Stimulated activated CD8-positive, alpha-beta memory T cell treated with anti-CD3 and anti-CD28 coated beads, Interleukin-7, amount 100 ng/mL, for 4 hours (primary cell): ENCODE measurements at places on chromosomes 6 and 20.
A peak's percentile ranks its signal among the peaks of the same experiment; 100 is the strongest.

GRCh38 chr20:32521780-32522525, 63.2 kb downstream of the NOL4L start:
- peak; percentile 48 for DNase-seq

DNA sequence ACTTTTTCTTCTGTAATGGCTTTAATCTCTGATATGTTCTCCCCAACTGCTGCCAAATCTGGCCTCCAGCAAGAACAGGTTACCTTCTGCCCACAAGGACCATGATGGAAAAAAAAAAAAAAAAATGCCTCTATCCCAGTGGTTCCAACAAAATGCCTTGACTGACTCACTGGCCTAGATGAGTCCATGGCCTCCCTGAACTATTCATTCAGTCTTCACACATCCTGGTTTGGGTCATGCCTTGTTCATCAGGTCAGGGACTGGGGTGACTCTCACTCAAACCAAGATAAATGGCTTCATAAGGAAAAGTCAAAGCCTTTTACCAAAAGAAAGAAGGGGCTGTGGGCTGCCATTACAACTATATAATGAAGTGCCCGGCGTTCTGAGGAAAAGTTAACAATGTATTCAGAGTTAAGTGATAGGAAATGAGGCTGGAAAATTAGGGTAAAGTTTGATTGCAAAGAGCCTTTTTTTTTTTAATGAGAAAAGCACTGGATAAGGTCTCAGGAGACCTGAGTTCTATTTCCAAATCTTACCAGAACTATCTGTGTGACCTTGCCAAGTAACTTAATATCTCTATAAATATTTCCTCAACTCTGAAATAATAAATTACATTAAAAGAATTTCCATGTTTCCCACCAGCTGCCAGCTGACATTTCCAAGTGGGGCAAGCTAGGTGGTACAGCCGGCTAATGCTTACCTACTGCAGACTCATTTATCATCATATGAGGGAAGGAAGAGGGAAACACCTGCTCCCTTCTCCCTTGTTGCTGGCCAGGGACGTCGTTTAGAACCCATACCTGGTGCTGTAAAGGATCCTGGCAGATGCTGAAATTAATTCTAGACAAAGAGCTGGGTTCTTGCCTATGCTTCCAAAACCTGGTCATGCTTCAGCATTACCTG, 380.0 kb upstream of the MARCKS start:
- DNase-seq = no peak

DNA sequence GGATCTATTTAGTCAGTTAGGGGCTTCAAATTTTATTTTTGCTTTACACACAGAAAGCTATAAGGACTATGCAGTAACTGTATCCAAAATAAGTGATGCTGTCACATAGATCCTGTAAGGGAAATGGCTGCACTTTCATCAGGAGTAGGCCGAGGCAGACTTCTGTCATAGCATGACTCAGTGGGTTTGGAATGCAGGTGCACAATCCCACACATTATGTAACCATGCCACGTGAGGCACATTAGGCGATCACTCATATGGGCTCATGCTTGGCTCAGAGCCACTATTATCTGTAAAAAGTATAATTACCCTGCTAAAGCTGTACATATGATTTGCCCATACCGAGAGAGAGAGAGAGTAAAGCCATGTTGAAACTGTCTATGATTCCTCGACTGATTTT, 1189.4 kb upstream of the EYS start:
- no peak for DNase-seq

DNA sequence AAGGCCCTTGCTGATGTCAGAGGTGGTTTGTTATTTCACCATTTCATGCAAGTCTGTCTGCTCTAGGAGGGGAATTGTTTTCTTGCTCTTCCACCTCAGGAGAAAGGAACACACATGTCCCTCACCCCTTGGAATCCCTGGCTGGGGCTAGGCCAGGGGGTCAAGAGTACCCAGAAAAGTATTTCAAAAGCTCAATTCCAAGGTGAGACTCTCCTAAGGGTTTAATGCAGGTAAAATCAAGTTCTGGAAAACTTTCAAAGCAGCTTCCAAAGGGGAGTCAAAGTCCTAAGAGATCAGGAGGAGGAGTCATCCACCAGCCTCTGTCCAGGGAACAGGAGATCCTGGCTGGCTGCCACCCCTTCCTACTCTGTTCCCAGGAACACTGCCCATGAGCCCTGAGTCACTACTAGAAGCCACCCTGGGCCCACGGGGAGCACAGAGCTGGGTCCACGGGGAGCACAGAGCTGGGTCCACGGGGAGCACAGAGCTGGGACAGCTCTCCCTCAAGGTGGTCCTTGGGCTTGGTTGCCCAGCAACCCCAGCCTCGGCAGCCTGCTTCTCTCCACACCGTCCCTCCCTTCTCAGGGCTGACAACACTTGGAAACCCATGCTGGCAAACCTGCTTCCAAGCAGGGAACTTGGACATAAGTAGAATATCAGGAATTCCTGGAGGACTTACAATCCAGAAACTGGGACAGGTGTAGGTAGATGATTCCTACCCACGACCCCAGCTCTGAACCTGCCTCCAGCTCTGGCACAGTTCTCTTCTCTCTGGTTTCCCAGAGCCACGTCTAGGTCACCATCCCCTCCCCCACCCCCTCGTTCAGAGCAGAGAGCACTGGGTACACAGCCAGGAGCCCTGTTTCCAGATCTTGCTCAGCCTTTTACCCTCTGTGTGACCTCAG, 35.3 kb upstream of the CDKN1A start:
- no peak for DNase-seq

DNA sequence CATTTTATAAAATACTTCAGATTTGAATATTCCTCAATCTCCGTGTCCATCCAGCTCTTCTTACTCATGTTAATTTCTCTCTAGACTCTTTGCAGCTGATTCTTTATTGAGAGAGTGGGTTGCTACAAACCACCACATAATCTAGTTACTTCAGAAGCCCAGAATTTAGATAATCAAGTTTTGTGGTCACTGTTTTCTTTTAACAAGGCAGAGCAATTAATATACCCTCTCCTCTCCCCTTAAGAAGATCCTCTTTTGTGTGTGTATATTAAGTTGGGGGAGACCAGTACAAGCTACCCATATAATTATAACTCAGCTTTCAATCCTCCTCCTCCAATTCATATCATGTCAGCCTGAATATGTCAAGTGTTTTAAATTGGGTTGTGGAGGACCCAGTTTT, 95.1 kb downstream of the IRAK1BP1 start:
- DNase-seq = no peak

- DNase-seq = peak; percentile 11
These were observed 8.1 kb upstream of the CSE1L start for GRCh38 chr20:49037962-49038387.

DNA sequence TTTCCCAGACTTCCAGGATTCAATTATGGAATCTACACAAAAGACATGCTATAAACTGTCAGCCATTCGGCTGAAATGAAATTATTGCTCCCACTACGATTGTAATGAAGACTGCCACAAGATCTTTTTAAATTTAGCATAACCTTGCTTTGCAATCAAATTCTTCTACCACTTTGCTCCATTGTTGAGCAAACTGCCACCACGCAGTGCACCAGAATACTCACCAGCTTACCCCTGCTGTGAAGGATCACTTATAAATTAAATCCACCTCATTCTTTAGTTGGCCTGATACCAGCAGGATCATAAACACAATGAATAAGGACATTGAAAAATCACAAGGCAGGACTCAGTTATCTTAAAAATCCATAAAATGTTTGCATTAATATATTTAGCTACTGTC, 151.8 kb upstream of the PRND start:
- no peak for DNase-seq

DNA sequence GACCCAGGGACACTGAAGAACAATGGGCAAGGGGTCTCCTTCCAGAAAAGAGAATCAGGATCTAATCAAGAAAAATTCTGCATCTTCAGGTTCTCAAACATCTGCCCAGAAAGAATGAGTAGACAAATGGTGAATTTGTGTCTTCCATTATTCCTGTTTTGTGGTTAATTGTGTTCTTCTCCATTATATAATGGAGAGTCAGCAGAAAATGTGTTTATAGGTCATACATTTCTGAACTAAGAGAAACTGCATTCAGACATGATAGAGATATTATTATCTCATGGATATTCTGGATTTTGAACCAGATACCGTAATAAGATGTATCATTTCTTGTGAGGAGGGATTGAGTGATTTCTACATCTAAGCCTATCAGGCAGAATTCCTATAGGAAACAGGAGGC, 581.7 kb upstream of the JAG1 start:
- DNase-seq = no peak

GRCh38 chr6:37289931-37290330, 32.0 kb upstream of the TMEM217 start:
- no peak for DNase-seq

DNA sequence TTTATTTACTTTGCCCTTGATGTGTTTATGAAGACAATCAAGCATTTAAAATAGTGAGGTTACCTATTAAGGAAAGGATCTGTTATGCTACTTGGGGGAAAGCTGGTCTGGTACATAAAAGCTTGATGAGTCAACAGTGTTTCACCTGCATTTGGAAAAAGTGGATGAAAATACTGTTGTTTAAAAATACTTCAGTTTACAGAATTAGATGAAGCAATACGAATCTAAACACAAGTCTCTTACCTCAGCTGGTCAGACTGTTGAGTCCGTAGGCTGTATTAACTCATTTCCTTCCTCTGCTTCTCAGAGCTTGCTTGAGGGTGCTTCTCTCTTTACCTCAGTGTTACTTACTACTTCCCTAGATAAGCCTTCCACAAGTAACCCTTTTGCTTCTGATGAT, 36.1 kb downstream of the NKX2-4 start:
- DNase-seq = no peak

DNA sequence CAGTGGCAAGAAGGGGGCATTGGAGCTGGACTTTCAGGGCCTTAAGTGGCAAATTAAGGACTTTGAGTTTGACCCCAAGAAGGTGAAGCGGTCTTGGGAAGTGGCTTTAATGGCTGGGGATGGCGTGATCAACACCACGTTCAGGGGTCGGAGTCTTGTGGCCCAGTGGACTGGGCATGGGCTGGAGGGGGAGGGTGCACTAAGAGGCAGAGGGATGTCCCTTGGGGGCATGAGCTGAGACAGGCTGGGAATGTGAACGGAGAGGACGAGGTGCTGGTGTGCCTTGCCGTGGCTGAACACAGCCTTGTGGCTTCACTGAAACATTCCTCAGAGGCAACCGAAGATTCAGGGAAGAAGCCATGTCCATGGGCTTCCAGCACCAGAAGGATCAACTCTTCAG, 227.0 kb downstream of the SYNDIG1 start:
- no peak for DNase-seq

DNA sequence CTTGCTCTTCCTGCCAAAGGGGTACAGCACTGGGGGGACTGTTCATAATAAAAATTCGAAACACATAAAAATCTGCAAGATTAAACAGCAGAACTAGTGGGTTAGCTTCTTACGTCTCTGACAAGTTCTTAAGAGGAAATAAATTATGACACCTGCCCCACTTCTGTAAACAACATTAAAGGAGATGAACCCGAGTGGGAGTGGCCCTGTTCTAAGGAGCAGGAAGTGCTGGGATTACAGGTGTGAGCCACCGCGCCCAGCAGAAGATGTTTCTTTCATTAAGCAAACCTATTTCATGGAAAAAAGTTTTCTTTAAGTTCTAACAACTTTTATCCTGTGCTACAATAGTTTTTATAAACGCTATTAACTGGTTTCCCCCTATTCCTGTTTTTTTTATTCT, 24.6 kb downstream of the USP45 start:
- DNase-seq = no peak

GRCh38 chr20:52379723-52380336, 188.3 kb upstream of the ZFP64 start:
- DNase-seq = peak; percentile 1

- DNase-seq = no peak
These were observed 135.7 kb downstream of the BTBD3 start for GRCh38 chr20:12053353-12053752.

GRCh38 chr20:6238421-6238820, 115.6 kb upstream of the FERMT1 start:
- no peak for DNase-seq

GRCh38 chr6:164008902-164009301, 594.4 kb downstream of the QKI start:
- DNase-seq = no peak

DNA sequence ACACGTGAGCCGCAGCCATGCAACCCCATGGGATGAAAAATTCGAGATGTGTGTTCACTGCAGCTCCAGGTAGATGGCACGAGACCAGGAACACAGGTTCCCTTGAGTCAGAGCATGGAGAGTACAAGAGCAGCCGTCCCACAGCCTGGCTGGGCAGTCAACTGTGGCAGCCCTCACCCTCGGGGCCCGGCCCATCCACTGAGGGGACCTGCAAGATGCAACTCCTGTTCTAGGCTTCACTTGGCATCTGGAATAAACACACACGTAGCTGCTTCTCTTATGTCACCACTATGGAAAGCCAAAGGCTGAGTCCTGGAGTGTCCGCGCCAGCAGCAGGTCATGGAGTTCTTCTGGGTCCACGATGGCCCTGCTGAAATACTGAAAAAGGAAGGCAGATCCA, 77.0 kb downstream of the WDR27 start:
- no peak for DNase-seq

DNA sequence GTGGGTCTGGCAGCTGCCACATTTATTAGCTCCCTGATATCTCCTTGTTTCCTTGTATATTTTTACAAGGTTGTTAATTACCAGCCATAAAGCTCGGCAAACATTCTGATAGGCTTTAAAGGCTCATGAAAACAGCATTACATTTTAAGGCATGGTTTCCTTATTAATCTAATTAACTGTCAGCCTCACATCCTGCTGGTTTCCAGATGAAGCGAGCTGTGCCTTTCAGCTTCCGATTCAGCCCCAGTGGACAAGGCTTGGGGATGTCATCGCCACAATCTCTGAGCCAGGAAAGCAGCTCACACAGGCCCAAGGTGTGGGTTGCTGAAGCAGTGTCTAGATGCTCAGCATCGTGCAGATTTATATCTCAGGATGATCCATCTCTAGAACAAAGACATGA, 66.0 kb upstream of the RALY start:
- DNase-seq = no peak

- DNase-seq = no peak
These were observed 98.5 kb upstream of the TMEM170B start for GRCh38 chr6:11439017-11439420.

GRCh38 chr6:169427856-169428255, 174.2 kb upstream of the THBS2 start:
- DNase-seq = no peak

DNA sequence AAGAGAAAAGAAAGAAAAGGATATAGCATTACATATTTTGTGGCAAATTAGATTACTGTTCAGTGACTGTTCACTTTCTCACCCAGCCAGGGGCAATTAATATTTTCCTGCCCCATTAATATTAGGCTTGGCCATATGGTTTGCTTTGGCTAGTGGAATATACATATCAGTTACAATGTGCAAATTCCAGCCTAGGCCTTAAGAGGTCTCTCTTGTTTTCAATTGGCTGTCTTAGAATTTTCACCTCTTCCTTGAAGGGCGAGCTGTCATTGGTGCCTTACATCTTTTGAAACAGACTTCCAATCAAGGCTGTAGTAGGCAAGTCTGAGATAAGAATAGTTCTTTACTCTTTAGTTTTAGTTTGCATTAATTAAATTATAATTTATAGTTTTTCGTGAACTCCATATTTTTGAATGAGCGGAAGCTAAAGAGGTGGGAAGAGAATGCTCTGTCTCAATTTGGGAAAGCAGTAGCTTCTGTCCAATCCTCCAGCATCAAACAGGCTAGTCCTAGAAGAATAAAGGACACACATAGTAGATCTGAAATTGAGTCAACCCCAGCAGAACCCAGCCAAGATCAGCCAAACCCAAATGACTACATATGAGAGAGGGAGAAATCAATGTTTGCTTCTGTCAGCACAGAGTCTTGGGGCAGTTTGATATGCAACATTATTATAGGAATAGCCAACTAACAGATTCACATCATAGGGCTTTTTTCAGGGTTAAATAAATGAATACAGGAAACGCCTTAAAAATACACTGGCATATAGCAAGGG, 6.3 kb upstream of the CSNK2A1 start:
- no peak for DNase-seq

- no peak for DNase-seq
These were observed 15.7 kb downstream of the ATG5 start for GRCh38 chr6:106309766-106310373.
